ENCODE measurements at places on chromosomes 2 and 18.

DNA sequence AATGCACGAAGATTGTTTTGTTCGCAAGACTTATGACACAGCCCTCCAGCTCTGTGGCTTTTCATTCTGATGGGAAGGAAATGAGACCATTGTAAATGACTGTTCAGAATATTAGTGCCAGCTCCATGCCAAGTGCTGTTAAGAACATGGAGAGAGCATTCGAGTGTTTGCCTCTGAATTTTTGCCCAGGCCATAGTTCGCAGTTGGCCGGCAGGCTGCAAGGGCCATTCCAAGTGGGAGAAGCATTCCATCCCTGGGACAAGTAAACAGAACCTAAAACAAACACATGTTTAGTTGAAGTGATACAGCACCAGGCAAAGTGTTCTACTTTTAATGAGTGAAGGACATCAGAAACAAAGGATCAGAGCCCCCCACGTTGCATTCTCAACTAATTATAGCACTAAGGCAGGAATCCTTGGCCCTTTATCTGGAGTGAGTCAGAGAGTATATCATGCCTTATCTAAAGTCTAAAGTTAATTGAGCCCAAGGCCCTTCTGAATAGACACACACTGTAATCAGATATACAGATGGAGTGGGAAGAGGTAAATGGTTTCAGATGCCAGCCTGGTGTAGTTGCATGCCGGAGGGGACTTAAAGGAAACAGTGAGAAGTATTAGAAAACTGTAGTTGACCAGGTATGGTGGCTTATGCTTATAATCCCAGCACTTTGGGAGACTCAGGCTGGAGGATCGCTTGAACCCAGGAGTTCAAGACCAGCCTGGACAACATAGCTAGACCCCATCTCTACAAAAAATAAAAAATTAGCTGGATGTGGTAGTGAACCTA lies 53.3 kb downstream of the NEDD4L start:
- DNase-seq = no peak

DNA sequence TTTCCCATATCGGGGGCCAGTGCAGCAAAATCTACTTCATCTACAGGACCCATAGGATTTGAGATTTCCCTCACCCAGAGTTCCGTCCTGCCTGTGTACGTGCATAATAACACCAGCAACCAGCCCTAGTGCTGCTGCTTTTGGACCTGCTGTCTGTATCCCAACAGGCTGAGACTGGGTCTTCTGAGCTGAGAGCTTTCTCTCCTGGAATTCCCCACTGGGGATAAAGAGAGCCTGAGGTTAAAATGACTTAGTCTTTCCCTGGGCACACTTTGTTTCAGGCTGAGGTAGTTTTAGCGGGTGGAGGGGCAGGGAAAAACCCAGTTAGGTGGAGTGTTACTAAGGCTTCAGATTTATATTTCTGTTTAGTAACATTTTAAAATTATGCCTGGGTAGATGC lies 62.5 kb downstream of the SERTAD2 start:
- DNase-seq = no peak

- DNase-seq = no peak
Measured at GRCh38 chr18:29154196-29154757, 977.3 kb upstream of the CDH2 start.

- no peak for DNase-seq
Measured at GRCh38 chr2:69624131-69624530, 19.4 kb downstream of the AAK1 start.

GRCh38 chr2:170816504-170817092 lies at the start of gene GAD1:
Gene GAD1 (plus strand): TSS chr2:170816887. CDS start chr2:170818592, 1,705 bp downstream.
- DNase-seq = peak; percentile 91

- DNase-seq = peak; percentile 56
Measured at GRCh38 chr2:86372641-86373502, 35.4 kb upstream of the REEP1 start.

- DNase-seq = no peak
Measured at GRCh38 chr2:218833023-218833609, 1.5 kb upstream of the PRKAG3 start.

DNA sequence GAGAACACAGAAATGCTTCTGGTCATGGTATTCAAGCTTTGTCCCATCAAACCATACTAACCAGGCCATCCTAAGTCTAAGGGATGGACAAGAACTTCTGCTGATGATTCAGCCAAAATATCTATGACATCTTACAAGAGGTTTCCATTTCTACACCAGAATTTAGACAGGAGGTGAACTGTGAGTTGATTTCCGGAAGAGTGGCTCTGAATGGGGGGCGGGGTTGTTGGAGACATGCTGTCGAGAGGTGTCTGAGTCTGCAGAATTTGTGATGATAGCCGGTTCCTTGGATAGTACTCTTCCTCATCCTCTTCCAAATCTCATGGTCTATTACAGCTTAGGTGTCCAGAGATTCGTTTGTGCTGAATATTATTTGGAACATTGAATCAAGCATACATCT lies 408.7 kb upstream of the TCF4 start:
- DNase-seq = no peak

GRCh38 chr2:30373881-30374302 lies 73.2 kb upstream of the LCLAT1 start:
- DNase-seq = no peak

- DNase-seq = no peak
Measured at GRCh38 chr2:200219309-200220113, 87.0 kb upstream of the SPATS2L start.

- no peak for DNase-seq
Measured at GRCh38 chr2:206031162-206031784, 54.7 kb downstream of the INO80D start.

DNA sequence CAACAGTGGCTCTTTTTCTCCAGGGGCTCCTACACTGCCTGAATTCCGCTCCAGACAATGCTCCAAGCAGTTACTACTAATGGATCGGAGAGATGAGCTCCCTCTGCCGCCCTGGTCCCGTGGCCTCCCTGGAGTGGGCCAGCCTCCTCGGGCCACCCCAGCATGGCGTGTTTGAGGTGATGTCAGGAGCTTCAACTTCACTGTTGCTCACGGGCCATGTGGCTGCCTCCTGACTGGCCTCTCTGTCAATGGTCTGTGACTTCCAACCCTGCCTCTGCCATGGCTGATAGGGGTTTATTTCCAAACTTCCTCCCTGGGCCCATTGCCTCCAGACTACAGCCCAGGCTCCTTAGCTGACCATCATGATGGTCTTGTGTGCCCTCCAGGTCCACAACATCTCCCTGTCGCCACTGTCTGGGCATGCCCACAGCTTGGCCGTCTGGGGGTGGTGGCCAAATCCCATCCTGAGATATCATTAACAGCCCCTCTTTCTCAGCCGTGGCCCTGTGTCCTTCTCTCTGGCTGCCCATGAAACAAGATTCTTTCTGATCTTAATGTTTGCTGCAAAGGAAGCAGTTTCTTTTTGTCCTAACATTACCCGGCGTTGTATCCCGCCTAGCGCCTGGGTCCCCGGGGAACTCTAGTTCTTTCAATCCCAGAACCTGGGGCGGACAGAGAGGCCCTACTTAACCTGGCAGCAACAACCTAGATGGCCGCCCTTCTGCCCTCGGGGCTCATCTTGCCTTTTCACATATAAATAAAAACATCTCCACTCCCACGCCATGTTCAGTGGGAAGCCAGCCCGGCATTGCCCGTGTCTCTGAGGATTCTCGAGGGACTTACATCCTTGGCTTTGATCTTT lies 38.1 kb downstream of the ATOH8 start:
- no peak for DNase-seq

DNA sequence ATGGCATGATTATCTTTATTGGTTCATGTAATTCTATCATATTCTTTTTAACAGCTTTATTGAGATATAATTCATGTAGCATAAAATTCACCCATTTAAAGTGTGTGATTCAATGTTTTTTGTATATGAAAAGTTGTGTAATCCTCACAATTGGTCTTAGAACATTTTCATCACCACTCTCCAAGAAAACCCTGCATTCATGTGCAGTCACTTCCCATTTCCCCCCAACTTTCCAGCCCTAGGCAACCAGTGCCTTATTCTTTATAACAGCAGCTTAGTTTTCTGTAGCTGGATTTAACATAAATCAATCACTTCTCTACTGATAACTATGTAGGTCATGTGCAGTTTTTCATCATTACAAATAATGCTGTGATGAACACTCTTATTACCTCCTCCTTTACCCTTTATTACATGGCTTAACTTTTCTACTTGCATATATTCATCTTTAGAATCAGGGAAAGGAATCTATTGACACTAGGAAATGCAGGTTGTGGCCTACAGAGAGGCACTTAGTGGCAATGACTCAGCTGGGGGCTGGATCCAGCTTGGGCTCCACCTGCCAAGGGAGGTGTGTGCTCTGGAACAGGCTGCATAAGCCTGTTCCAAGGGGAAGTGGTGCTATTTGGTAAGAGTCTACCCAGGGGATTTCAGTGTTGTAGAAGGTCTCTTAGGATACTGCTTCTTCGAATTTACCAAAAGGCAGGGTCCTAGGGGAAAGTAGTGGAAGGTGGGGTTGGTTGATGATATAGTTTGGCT lies 89.1 kb downstream of the ETAA1 start:
- DNase-seq = no peak

DNA sequence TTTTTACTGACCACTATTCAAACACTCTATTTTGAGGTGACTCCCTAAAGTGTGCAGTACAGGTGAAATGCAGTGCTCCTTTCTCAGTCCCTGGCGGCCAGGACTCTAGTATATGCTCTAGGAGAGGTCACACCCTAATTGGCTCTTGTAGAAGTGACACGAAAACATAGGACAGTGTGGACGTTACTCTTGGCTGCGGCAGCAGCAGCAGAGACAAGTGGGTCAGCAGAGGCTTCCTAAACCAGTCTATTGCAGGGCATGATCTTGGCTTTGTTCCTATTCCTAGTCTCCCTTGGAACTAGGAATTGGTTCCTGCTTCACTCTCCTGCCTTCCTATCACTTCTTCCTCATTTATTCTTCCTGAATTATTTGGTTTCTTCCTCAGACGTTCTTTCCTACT lies 10.1 kb upstream of the ONECUT2 start:
- no peak for DNase-seq

DNA sequence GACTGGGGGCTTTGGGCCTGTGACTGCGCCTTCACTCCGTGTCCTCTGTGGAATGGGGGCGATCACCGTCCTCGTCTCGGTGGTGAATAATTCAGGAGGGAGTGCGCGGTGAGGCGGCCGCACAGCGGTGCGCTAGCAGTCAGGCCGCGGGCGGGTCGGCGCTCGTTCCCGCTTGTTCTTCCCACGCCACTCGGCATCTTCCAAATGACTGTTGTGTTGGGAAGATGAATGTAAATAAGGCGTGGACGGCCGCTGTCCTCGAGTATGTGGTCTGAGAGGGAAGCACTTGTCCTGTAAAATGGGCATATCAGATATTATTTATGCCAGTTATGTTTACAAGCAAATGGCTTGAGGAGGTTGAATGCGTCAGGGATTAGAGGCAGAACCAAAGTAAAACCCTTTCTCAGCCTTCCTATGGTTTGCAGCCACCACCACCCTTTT lies 608 bp upstream of the VPS4B start:
- no peak for DNase-seq

GRCh38 chr2:38592951-38593350 lies 9.8 kb downstream of the HNRNPLL start:
- no peak for DNase-seq

- DNase-seq = no peak
Measured at GRCh38 chr18:72601481-72601880, 57.3 kb upstream of the CBLN2 start.

GRCh38 chr2:168703926-168704325 lies 98.5 kb upstream of the NOSTRIN start:
- DNase-seq = no peak

DNA sequence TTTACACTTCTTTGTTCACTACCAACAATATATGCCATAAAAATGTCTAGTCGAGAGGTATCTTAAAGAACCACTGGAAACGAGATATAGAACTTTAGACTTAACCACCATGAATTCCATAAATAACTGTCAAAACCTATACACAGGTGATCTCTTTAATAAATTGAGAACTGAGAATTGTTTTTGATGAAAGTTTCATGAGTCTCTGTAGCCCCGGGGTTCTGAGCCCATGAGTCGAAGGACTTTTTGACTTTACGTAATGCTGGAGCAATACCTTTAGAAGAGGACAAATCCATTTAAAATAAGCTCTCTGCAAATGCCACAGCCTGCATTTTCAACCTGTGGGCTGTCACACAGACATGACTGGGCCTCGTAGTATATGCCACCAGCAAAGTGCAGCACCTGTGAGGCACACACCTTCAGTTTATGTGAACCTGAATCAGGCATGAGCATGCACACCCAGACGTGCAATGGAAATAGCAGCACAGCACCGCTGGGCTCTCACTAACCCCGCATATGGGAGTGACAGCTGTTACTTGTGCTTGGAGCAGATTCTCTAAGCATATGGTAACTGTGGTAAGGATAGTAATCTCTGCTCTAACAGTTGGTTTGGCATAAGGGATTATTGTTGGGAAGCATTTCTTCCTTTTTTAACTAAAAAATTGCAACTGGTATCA lies 383.2 kb downstream of the SOCS6 start:
- DNase-seq = no peak

- DNase-seq = no peak
Measured at GRCh38 chr18:79841936-79842335, 44.2 kb downstream of the KCNG2 start.

DNA sequence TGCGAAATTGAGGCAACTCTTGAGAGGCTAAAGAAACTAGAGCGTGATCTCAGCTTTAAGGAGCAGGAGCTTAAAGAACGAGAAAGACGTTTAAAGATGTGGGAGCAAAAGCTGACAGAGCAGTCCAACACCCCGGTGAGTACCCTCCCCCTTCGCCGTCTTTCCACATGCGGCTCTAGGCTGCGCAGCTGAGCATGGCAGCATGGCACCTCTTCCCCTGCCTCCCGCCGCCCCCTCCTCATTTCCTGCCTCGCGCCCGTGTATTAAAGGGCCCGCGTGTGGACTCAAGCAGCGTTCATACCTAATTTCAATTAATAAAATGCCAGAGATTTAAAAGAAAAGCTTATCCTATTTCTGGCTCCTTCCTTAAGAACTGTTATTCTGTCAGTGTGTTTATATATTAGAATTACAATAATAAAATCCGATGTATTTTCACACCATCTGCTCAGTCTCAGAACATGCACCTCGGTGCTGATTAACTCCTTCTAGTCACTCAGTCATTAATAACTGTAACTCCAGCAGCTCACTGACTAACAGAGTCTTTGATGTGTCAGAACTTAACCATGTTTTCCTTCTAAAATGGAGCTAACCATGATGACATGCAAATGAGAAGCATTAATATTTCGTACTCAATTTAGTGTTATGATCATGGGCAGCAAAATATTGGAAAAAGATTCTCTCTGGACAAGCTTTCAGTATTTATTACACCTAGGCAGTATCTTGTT lies 137.4 kb upstream of the CDCA7 start:
- DNase-seq = no peak

- DNase-seq = no peak
Measured at GRCh38 chr2:216084547-216084946, 2.8 kb downstream of the TMEM169 start.

DNA sequence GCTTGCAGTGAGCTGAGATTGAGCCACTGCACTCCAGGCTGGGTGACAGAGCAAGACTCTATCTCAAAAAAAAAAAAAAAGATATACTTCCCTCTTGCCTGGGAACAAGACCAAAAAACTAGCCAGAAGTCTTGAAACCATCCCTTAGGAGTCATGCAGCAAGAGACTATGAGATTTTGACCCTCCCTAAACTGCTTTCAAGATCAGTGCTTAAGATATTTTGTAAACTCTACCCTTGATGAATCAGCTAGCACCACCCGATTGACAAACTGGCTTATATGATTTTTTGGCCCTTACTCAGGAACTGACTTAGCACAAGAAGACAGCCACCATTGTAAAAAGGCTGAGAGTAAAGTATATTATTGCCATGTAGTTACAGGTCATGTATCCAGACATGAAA lies 3.8 kb downstream of the SULT1C3 start:
- no peak for DNase-seq

GRCh38 chr18:74234326-74235171 lies 57.2 kb downstream of the CYB5A start:
- no peak for DNase-seq

- no peak for DNase-seq
Measured at GRCh38 chr2:158664987-158665386, 130.1 kb upstream of the DAPL1 start.
